ENCODE measurements at places on chromosomes 1 and 21. TPM values are rescaled to one million over a fixed set of nuclear protein-coding genes. Genes with fewer than 3 reads are reported as not detected.

- no peak for DNase-seq
These were observed 103.8 kb downstream of the TRABD2B start for GRCh38 chr1:47893412-47893811.

GRCh38 chr1:2786329-2787162 lies 14.9 kb downstream of the TTC34 start:
- peak; percentile 89 for DNase-seq

The PADI2 gene
- total RNA-seq, result under 0.01 TPM

The GLMN gene
- total RNA-seq, result 15.0 TPM

The NPHP4 gene
- 8.0 TPM for total RNA-seq

The GRHL3 gene
- not detected for total RNA-seq

DNA sequence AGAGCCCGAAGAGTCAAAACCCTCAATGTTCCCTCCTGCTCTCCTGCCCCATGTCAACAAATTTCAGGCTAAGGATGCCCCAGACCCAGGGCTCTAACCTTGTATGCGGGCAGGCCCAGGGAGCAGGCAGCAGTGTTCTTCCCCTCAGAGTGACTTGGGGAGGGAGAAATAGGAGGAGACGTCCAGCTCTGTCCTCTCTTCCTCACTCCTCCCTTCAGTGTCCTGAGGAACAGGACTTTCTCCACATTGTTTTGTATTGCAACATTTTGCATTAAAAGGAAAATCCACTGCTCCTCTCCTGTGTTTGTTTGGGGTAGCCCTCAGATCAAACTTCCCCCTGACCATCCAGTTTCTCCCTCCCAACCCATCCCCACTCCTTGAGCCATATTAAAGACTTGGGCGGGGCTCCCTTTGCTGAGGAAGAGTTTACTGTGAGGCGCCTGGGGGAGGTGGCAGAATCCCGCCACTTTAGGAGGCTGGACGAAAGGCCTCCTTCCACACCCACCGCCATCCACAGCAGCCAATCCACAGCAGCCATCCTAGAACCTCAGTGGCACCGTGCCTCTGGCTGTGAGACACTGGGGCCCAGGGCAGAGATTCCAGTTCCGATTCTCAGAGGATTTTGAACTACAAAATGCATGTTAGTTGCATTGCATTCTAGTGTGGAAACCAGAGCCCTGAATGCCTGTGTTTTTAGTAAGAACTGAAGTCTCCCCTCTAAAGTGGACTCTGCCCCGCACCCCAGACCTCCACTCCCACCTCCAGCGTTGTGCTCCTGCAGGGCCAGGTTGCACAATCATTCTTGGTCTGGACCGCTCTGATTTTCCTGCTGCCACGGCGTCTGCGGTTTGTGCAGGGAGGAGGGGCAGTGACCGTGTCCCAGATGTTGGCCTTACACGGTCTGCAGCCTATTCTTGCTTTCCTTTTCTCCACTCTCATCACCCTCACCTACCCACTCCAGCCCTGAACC lies 3.0 kb downstream of the OLFML3 start:
- DNase-seq, result peak; percentile 94

- DNase-seq, result no peak
These were observed 73.8 kb downstream of the MTR start for GRCh38 chr1:236868625-236869467.

The TMEM200B gene
- 10.6 TPM for total RNA-seq

The SPATA21 gene
- total RNA-seq, result not detected

DNA sequence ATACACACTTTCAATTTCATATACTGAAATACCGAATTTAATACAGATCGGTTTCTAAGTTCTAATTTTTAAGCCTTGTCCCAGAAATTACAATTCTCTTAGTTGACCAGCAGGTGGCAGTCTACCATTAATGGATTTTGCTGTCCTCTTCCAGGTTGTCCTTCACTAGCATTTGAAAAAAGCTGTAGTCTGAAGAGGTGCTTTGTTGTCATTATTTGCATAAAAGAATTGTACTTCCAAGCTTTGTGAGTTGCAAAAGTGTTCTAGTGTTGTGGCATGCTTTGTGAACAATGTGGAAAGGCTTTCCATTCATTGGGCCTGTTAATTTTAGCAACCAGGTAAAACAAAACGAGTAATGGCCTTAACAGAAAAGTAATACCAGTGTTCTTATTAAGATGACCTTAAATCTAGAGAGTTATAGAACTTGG lies 193.6 kb downstream of the RPS6KC1 start:
- DNase-seq, result no peak

DNA sequence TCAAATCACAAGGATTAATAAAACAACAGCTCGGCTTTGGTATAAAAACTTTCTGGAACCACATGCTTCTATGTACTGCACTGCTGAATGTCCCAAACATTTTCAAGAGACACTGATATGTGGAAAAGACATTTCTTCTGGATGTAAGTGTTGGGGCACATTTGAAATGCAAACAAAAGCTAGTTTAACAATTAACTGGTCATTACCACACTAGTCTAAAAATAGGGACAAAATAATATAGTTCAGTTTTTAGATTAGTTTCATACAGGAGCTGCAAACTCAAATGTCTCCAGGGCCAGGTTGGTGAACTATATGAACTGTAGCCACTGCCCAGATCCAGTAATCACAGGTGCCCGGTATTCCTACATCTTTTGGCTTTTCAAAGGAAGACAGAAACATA lies 3.2 kb downstream of the IL23R start:
- DNase-seq, result no peak

- peak; percentile 99 for DNase-seq
These were observed at the start of gene UCK2 for GRCh38 chr1:165827268-165828102. UCK2 (plus strand) TSS chr1:165827614; CDS start chr1:165827834, 220 bp downstream.

The OR2T29 gene
- total RNA-seq, result not detected

GRCh38 chr1:231318015-231318355 lies 19.7 kb downstream of the EXOC8 start:
- no peak for DNase-seq

The SLC19A1 gene
- total RNA-seq, result 3.2 TPM

The RORC gene
- not detected for total RNA-seq

GRCh38 chr1:151940541-151940940 lies 31.2 kb upstream of the THEM4 start:
- no peak for DNase-seq

- DNase-seq, result no peak
These were observed 12.3 kb downstream of the BCAR3 start for GRCh38 chr1:93669369-93669768.

The BSND gene
- not detected for total RNA-seq

The OLFML3 gene
- total RNA-seq, result 418 TPM

- no peak for DNase-seq
These were observed 37.3 kb downstream of the RGS4 start for GRCh38 chr1:163106364-163106987.

The FCRL6 gene
- not detected for total RNA-seq

- no peak for DNase-seq
These were observed 811.2 kb upstream of the NCAM2 start for GRCh38 chr21:20187028-20187427.

- no peak for DNase-seq
These were observed 84.6 kb upstream of the SSX2IP start for GRCh38 chr1:84774669-84775534.

- no peak for DNase-seq
These were observed 115.7 kb downstream of the GRIK3 start for GRCh38 chr1:36918604-36919003.

The SLC30A2 gene
- total RNA-seq, result not detected

- DNase-seq, result peak; percentile 62
These were observed 12.0 kb downstream of the OR2M4 start for GRCh38 chr1:248243204-248243603.

GRCh38 chr1:65141394-65141793 lies 6.6 kb upstream of the AK4 start:
- peak; percentile 66 for DNase-seq

The SMIM12 gene
- 25.3 TPM for total RNA-seq

DNA sequence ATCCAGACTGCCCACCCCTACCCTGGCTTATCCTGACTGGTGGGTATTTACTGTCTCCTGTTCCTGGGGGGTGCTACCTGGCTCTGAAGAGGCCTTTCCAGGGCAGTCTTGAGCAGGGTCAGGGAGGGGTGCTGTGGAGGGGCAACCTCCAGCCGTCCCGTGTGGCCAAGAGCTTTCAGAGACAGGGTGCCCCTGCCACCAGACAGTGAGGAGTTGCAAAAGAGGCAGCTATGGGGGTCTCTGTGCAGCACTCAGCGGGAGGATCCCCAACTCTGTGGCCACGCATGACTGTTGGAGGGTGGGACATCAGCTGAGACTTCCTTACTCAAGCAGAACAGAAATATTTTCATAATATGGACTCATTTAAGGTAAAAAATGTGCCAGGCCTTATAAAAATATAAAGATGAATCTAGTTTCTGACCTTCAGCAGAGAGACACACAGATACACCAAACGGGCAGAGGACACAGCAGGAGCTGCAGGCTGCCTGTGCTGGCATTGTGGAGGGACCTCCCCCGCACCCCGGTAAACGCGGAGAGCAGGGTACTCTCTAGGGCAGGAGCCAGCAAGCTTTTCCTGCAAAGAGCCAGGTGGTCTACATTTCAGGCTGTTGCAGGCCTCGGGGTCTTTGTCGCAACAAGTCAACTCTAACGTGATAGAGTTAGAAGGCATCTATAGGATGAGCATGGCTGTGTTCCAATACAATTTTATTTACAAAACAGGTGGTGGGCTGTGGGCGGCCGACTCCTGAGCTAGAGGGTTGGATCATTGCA lies 252.6 kb downstream of the RHOU start:
- DNase-seq, result peak; percentile 49

DNA sequence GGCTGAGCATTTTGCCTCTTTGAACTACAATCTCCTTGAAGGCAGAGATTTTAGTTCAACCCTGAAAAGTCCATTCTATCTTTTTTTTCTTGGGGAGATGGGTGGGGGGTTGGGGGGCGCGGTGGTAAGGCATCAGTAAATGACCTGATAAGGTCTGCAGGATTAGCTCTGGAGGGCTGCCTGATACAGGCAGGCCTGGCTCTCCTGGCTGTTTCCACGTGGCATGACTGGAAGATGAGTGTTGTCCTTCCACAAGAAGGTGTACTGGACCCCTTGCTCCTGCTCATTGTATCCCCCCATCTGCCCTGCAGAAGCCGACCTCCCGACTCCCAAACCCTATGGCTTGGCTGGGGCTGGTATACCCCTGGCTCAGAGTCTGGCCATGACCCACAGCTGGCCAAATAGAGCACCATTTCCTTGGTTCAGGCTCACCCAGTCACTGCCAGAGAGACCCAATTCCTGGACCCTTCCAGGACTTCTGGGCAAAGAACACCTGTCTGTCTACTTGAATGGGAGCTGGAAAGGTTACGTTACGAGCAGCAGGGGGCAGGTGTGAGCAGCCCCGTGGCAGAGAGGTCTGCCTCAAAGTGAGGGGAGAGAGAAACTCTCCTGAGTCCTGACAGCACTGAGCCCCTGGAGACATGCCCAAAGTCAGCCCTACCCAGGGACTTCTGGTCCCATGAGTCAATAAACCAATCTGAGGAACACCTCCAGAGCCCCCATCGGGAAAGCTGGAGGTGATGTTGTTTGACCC lies 17.0 kb downstream of the DHRS3 start:
- DNase-seq, result no peak

DNA sequence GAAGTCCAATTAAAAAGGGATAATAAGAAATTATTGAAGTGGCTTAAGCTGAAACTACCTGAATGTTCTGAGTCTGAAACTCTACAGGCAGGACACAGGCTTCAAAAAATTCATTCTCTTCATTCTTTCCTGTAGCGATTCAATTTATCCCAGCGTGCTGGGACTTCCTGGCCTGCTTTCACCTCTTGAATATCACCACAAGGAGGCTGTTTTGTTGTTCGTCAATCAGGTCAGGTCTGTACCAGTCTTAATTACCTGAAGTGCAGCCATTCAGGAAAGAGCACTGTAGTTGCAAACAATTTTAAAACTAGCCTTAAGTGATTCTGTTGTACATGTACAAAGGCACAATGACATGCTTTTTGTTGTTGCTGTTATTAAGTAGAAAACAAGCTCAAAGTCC lies 38.4 kb downstream of the FYB2 start:
- no peak for DNase-seq

The CDC42BPA gene
- total RNA-seq, result 77.8 TPM

GRCh38 chr1:12438349-12438924 lies 179.6 kb downstream of the DHRS3 start:
- no peak for DNase-seq

The OR2T3 gene
- total RNA-seq, result not detected

DNA sequence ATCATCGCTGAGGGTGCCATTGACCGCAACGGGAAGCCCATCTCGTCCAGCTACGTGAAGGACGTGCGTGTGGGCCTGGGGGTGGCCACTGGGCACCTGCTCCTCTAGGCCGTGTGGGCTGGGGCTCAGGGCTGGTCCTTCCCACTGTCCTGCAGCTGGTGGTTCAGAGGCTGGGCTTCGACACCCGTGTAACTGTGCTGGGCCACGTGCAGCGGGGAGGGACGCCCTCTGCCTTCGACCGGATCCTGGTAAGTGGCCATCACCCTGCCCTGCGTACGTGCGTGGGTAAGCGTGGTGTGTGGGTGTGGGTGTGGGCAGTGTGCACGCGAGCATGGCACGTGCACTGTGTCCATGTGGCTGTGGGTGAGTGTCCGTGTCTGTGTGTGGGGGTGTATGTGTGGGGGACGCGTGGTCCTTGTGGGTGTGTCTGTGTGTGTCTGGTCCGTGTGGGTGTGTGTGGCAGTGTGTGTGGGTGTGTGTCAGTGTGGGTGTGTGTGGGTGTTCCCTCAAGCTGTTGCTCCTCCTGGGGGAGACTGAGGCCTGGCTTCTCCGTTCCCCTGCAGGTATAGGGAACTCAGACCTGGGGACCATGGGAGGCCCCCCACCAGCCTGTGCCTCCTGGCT lies 16.5 kb downstream of the PFKL start:
- no peak for DNase-seq

- DNase-seq, result no peak
These were observed 680.6 kb downstream of the TTLL7 start for GRCh38 chr1:83318366-83318765.

Data from osteoblast (primary cell).